ENCODE measurements at places on chromosomes 5 and 9.

DNA sequence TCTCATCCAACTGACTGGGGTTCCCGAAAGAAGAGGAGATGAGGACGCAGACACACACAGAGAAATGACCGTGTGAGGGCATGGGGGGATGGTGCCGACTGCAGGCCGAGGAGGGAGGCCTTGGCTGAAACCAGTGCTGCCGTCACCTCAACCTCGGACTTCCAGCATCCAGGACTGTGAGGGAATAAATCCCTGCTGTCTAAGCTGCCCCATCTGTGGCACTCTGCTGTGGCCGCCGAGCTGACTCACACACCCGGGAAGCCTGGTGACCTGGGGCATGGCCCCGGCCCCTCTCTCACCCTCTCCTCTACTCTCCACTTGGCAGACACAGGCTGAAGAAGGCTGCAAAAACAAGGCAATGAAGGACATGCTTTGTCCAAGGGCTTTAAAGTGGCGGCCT is 4.4 kb upstream of the COL5A1 start:
- no peak for DNase-seq

DNA sequence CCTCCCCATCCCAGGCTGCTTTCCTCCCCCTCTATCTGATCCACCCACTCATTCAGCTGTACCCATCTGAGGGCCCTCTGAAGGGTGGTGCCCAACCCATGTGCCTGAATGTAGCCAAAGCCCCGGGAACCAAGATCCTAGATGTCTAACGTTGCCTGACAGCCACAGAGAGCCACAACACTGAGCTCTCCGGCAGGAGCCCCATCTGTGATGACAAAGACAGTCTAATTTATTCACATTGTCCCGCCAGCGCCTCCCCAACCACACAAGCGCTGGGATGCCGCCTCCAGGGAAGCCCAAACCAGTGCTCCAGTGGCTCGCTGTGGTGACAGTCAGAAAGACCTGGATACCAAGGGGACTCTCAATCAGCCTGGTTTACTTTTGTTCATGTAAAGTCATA is 8.4 kb downstream of the IGFBPL1 start:
- DNase-seq = no peak

GRCh38 chr9:69104830-69105527 is 69.1 kb upstream of the TJP2 start:
- peak; percentile 76 for DNase-seq

DNA sequence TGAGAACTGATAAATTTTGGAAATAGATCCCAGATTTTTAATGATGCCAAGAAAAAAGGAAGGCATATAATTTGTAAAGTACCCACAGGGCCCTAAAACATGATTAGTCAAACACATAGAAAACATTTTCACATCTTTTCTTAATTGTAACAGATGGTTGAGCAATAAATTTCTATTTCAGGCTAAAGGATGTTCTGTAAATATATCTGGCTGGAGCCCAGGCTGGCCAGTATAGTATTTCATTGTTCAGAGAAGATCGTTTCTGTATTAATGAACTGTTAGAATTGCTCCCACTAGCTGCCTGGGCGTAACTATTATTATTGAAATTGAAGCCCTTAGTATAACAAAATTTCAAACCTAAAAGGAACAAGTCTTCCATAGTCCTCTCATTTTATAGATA is 105.3 kb upstream of the SMC2 start:
- DNase-seq = no peak

- DNase-seq = no peak
These were observed 41.2 kb upstream of the ITGA1 start for GRCh38 chr5:52746539-52746938.

- no peak for DNase-seq
These were observed 56.7 kb downstream of the PCDH1 start for GRCh38 chr5:141821430-141821925.
